ENCODE measurements at places on chromosomes 13 and 19. TPM values are rescaled to one million over a fixed set of nuclear protein-coding genes. Genes with fewer than 3 reads are reported as not detected.

- no peak for DNase-seq
Observed at GRCh38 chr13:39363382-39363772, 239.6 kb downstream of the LHFPL6 start.

GRCh38 chr13:34391076-34391475 is 551.0 kb upstream of the NBEA start:
- DNase-seq = no peak

DNA sequence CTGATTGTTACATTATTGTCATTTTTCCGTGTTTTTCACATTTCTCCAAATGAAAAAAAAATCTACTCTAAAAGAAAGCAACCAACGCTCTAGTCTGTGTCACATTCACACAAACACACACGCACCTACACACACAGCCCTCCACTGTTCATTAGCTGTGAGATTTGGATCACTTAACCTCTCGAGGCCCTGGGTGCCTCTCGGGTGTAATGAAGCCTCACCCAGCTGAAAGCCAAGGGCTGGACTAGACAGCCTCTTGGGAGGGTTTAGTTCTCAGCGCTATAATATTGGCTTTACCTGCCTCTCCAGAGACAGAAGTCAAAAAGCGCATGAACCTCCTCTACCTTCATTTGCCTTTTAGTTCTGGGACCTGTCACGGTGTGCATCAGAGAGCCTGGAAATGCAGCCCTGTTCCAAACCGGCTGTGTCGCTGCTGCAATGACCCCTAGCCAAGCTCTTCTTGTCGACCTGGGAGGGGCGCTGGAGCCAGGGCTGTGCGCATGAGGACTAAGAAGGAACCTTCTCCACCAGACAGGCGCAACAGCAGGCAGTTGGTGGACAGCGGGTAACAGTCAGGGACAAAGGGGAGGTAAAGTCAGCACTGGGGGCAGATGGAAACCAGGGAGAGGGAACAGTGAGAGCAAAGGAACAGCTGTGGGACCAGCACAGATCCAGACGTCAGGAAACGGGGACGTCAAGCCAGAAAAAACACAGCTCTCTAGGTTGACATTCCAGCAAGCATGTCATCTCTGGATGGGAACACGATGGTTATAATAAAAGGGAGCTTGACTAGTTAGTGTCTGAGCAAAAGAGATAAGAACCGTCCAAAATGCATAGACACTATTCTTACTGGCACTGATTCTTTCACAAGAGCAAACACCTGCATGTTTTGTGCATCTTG is 375.9 kb downstream of the EFNB2 start:
- DNase-seq = no peak

GRCh38 chr13:48398450-48399095 is 14.3 kb downstream of the LPAR6 start:
- DNase-seq = no peak

DNA sequence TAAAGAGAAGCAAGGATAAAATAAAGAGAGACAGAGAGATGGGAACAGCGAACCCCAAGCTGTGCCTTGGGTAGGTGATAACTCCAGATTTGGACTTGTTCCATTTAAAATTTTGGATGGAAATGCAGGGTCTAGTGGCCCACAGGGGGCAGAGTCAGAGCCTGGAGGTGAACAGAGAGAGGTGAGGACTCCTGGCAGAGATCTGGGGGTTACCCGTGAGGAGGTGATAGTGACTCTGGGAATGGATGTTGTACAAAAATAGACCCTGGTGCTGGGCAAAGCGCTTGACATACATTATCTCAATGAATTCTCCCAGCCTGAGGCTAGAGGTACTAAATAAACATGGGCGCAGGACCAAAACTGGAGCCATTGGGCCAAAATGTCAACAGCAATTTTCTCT is 14.3 kb upstream of the DHRS12 start:
- no peak for DNase-seq

DNA sequence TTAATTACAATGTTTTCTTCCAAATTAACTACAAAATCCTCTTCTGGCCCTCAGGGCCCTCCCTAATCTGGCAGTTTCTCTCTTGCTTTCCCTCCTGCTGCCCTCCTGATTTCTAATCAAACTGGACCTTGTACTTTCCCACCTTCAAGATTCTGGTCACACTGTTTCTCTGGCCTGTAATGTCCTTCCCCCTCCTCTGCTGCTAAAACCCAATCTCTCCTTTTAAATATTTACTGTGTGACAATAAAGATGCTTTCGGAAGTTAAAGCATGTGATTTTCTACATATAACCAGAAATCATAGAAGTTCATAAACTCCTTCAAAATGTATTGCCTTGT is 14.1 kb upstream of the HMGB1 start:
- DNase-seq = no peak

DNA sequence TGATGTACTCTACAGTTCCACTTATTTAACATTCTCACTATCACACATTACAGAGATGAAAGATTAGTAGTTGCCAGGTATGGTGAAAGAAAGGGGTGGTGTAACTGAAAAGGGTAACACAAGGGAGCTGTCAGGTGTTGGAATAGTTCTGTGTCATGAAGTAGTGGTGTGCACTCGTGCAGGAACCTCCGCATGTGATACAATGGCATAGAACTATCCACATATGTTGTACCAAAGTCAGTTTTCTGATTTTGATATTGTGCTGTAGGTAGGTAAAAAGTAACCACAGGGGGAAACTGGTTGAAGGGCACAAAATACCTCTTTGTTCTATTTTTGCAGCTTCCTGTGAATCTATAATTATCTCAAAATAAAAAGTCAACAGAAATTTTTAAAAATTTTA is 24.4 kb upstream of the RPL21 start:
- no peak for DNase-seq

- DNase-seq = peak; percentile 41
Observed at GRCh38 chr19:10316229-10317044, 622 bp upstream of the FDX2 start.

- no peak for DNase-seq
Observed at GRCh38 chr13:41565846-41566245, 108.5 kb downstream of the RGCC start.

DNA sequence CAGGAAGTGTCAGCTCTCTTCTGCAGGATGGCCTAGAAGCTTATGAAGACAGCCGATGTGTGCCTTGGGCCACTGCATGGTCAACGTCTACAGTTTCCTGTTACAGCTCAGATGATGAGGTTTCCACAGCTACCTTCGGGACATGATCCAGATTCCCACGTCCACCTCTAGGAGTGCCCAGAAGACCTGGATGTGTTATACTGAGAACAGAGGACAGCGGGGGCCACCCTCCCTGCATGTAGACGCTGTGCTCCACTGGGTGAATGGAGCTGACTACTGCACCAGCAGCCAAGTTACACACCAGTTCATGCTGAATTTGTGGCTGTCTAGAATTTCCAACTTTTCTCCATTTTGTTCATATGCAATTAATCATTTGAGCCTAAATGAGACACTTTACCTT is 78.5 kb upstream of the MTIF3 start:
- no peak for DNase-seq

GRCh38 chr19:22144394-22144793 is 52.4 kb downstream of the ZNF676 start:
- no peak for DNase-seq

DNA sequence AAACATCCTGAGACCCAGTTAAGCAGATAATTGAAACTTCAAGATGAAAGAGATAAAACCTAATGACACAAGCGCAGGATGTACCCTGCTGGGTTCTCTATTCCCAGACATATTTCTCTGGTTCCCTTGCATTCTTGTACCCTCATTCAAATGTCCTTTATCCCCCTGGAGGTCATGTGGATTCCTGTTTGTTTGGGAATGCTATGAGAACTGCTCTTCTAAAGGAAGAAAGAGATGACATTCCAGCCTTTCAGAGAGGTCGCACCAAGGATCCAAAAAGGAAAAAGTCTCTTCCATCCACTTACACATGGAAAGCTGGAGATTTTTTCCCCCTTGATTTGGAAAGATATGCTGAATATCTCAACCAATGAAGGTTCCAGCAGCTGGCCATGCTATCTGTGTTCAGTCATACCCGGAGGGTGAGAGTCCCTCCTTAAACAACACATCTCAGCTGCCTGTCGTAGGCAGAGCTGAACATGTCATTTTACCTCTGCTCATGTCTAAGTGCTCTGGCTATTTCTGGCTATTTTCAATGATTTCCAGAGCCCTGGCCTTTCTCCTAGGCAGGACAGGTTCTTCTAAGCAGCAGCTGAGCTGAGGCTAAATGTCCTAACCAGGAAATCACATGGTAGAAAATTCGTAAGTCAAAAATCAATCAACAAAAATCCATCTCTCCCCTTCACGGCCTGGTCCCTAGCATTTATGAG is 52.5 kb downstream of the C13orf42 start:
- no peak for DNase-seq

- DNase-seq = no peak
Observed at GRCh38 chr19:2424686-2425621, 2.4 kb downstream of the TIMM13 start.

DNA sequence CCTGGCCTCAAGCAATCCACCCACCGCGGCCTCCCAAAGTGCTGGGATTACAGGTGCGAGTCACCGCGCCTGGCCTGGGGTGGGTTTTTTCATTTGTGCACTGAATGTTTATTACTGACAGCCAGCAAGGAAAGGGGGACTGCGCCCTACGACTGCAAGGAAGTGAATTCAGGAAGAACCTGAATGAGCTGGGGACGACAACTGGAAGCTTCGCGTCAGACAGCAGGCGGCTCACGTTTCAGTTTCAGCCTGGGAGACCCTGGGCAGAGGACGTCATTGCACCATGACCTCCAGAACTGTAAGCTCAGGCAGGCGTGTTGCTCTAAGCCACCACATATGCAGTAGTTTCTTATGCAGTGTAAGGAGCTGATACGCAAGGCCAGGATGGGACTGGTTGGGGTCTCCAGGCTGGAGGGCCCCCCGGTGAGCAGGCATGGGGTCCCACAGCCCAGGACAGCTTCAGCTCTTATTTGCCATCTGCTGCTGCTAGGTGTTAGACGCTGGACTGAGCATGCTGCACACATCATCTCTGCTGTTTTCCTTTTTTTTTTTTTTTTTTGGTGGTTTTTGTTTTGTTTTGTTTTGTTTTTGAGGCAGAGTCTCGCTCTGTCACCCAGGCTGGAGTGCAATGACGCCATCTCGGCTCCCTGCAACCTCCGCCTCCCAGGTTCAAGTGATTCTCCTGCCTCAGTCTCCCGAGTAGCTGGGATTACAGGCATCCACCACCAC is 66.6 kb downstream of the GADD45B start:
- peak; percentile 56 for DNase-seq

GRCh38 chr19:58279042-58279924 is 528 bp downstream of the ZNF8 start:
- DNase-seq = peak; percentile 89

DNA sequence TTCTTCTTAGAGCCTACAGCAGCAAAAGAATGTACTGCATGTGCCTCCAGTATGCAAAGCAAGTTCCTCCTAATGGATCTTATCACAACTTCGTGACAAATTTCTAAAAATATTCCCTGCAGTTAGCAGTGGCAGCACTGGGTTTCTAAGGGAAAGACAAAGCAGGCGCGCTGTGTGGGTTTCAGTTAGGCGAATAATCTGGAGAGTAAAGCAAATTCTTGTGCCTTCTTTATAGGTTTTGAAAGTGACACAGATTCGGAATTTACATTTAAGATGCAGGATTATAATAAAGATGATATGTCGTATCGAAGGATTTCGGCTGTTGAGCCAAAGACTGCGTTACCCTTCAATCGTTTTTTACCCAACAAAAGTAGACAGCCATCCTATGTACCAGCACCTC is 167.9 kb downstream of the LMO7 start:
- DNase-seq = no peak

DNA sequence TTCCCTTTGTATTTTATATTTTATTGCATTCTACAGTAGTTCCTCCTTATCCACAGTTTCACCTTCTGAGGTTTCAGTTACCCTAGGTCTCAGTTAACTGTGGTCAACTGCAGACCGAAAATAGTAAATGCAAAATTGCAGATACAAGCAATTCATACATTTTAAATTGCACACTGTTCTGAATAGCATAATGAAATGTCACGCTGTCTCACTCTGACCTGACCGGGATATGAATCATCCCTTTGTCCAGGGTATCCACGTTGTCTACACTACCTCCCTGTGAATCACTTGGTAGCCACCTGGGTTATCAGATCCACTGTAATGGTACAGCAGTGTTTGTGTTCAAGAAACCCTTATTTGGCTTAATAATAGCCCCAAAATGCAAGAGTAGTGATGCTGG is 325.0 kb downstream of the DNAJC15 start:
- no peak for DNase-seq

GRCh38 chr19:18311502-18312091 is 11.3 kb downstream of the LSM4 start:
- no peak for DNase-seq

- DNase-seq = no peak
Observed at GRCh38 chr13:41505209-41505835, 48.0 kb downstream of the RGCC start.

- peak; percentile 92 for DNase-seq
Observed at GRCh38 chr19:48319647-48320541, 5.5 kb upstream of the EMP3 start.

DNA sequence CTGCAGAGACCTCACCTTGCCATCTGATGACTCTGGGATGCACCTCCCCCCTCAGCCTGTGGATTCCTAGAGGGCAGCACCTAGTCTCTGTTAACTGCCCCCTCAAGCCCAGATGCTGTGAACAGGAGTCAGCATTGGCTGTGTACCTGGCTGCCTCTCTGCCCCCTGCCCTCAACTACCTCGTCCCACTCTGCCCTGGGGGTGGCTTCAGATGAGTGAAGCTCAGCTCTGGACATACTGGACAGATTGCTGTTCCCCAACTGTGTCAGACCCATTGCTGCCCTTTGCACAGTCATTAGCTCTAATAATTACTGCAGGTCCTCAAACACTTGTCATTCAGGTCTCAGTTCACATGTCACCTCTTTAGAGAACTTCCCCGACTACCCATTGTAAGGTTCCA is 182.1 kb upstream of the TSHZ3 start:
- DNase-seq = no peak

DNA sequence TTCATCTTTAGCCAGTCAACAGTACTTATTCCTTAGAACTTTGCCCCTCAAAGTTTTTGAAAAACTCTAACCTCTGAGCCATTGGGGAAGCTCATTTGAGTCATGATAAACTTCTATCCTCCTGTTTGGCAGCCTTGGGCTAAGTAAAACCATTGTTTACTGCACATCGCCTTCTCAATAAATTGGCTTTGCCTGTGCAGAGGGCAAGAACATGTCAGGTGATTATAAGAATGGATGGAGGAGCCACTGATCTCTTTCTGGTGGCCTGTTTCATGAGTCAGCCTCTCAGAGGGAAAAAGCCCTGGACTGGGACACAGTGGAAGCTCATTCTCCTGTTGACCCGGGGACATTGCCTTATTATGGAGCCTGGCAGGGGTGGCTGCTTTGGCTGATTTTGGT is 19.4 kb upstream of the PSG4 start:
- no peak for DNase-seq

TEX29 gene
- total RNA-seq = not detected

NHLRC3 gene
- total RNA-seq = 9.5 TPM

ZNF880 gene
- total RNA-seq = 18.2 TPM

WIZ gene
- 31.3 TPM for total RNA-seq

PTGIR gene
- 3.8 TPM for total RNA-seq

ZNF85 gene
- total RNA-seq = 2.9 TPM

CYP4F2 gene
- not detected for total RNA-seq

N4BP2L1 gene
- total RNA-seq = 4.7 TPM

GPR183 gene
- 2.7 TPM for total RNA-seq

ELSPBP1 gene
- total RNA-seq = not detected

ANKRD24 gene
- 0.19 TPM for total RNA-seq

WDR88 gene
- total RNA-seq = not detected

DIAPH3 gene
- total RNA-seq = 0.46 TPM

SIGLECL1 gene
- not detected for total RNA-seq

ZNF221 gene
- 3.9 TPM for total RNA-seq
